ENCODE measurements at places on chromosomes 13 and 19. TPM values are rescaled to one million over a fixed set of nuclear protein-coding genes. Genes with fewer than 3 reads are reported as not detected.
A peak's percentile ranks its signal among the peaks of the same experiment; 100 is the strongest.

TGFBR3L gene
- polyA plus RNA-seq: not detected

KIR2DL3 gene
- polyA plus RNA-seq: not detected

DNA sequence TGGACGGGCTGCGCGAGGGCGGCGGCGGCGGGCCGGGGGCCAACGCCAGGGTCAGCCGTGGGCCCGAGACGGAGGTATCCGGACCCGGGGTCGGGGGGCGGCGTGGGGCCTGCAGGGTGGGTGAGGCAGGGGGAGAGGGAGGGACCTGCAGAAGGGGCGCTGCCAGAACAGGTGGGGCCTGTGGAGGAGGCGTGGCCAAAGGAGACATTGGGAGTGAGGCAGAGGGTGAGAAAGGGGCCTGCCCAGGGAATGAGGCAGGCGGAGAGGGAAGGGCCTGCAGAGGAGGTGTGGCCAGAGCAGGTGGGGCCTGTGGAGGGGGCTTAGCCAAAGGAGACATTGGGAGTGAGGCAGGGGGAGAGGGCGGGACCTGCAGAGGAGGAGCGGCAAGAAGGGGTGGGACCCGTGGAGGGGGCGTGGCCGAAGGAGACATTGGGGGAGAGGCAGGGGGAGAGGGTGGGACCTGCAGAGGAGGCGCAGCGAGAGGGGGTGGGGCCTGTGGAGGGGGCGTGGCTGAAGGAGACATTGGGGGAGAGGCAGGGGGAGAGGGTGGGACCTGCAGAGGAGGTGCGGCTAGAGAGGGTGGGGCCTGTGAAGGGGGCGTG, 4.2 kb downstream of the PRR36 start:
- H3K27me3 ChIP-seq: peaks cover 18% of the 10 kb centered on the region
- H3K27ac ChIP-seq: no peak overlapping the region
- peak overlapping the region; percentile 73 for H3K4me3 ChIP-seq
- H3K4me1 ChIP-seq: peaks cover 36% of the 10 kb centered on the region
- no peak for DNase-seq

GRCh38 chr19:42693760-42694350, 46.4 kb downstream of the PSG3 start:
- peaks cover 59% of the 10 kb centered on the region for H3K27me3 ChIP-seq
- H3K4me3 ChIP-seq: no peak overlapping the region
- peaks cover 3% of the 10 kb centered on the region for H3K36me3 ChIP-seq

GRCh38 chr19:1568320-1569019, at the start of gene MEX3D:
Gene MEX3D (minus strand): TSS chr19:1568325. CDS start chr19:1568058, 267 bp downstream.
- H3K27ac ChIP-seq: no peak within 1 kb of the TSS
- H3K4me3 ChIP-seq: peak within 1 kb of the TSS; percentile 82
- peaks cover 13% of the 10 kb centered on the region for H3K27me3 ChIP-seq
- H3K36me3 ChIP-seq: no peaks in the 10 kb centered on the region
- H3K4me1 ChIP-seq: peaks cover 14% of the 10 kb centered on the region
- DNase-seq: peak; percentile 78

MICOS13 gene
- polyA plus RNA-seq: 101 TPM

TTC9B gene
- not detected for polyA plus RNA-seq

TMEM59L gene
- polyA plus RNA-seq: not detected

DNA sequence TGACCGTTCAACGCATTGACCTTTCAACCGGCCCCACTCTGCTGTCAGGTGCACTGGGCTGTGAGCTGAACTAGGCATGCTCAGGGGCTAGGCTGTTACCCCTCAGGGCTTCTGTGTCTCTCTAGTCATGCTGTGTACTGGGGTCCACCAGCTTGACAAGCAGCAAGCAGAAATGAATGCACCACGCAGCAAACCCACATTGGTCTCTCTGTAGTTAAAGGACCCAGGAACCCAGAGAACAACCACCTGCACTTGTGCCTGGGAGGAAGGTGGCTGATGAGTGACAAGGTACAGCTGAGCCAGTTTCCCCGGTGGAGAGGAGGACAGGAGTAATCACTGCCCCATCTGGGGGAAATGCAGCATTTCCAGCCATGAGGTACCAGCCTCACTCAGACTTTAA, 159.9 kb downstream of the USP12 start:
- H3K4me1 ChIP-seq: peaks cover 11% of the 10 kb centered on the region
- peaks cover 19% of the 10 kb centered on the region for H3K27me3 ChIP-seq
- no peak for DNase-seq
- H3K4me3 ChIP-seq: no peak overlapping the region

DNA sequence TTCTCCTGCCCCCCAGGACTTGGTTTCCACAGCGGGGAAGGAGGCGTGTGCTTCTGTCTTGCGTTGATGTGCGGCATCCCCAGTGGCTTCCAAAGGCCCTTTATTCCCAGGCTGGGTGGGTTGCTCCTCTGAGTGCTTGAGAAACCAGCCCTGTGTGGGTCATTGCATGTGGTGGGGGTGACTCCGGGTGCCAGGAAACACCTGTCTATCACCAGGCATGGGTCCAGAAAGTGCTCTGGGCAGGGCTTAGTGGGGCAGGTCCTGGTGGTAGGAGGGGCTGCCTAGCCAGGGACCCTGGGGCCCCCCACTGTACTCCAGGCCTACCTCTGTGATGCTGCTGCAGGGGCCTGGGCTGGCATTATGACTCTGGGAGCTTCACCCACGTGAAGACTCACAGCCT, 9.6 kb downstream of the DDA1 start:
- H3K4me1 ChIP-seq: peaks cover 3% of the 10 kb centered on the region
- no peaks in the 10 kb centered on the region for H3K27me3 ChIP-seq
- peaks cover 8% of the 10 kb centered on the region for H3K36me3 ChIP-seq
- no peak for DNase-seq
- H3K4me3 ChIP-seq: no peak overlapping the region

GRCh38 chr19:13861392-13861713, 15.6 kb upstream of the NANOS3 start:
- peak overlapping the region; percentile 97 for H3K4me3 ChIP-seq
- H3K27me3 ChIP-seq: peaks cover 20% of the 10 kb centered on the region
- peaks cover 5% of the 10 kb centered on the region for H3K36me3 ChIP-seq
- DNase-seq: no peak
- H3K4me1 ChIP-seq: peaks cover 27% of the 10 kb centered on the region

CYP4F12 gene
- not detected for polyA plus RNA-seq

- peak overlapping the region; percentile 93 for H3K27ac ChIP-seq
- peaks cover 22% of the 10 kb centered on the region for H3K4me1 ChIP-seq
- H3K27me3 ChIP-seq: no peaks in the 10 kb centered on the region
- peaks cover 7% of the 10 kb centered on the region for H3K36me3 ChIP-seq
- H3K4me3 ChIP-seq: peak overlapping the region; percentile 90
- DNase-seq: no peak
Observed at GRCh38 chr19:6739883-6740588, 556 bp downstream of the TRIP10 start.

DNA sequence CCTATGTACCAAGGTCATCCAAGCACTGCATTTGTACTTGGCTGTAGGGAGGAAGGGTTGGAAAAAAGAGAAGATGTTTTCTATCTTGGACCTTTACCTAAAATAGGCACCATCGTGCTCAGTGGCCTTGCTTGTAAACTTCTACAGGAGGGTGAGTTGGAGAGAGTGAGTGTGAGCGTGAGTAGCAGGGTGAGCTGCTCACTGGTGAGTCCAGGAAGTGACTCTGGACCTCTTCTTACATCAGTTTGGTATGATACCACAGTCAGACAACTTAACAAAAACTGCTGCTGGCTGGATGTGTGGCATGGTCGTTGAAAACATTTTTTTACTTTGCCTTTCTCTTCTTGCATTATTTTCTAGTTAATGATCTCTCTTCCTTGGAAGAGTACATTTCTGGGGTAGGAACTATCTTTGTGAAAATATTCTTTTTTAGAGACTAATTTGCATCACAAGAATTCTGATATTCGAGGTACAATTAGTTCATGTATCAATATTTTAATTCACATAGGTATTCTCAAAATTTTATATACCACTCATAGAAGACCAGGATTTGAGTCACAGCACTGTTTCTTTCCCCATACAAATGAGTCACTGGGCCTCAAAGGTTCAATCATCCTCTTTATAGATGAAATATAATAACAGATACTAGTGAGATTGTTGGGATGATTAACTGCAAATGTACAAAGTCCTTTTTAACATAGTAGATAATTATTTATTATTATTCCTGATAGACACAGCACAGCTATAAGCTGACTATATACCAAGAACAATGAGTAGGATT, 651 bp downstream of the SERPINE3 start:
- no peaks in the 10 kb centered on the region for H3K27me3 ChIP-seq
- H3K4me1 ChIP-seq: no peaks in the 10 kb centered on the region
- no peaks in the 10 kb centered on the region for H3K36me3 ChIP-seq
- no peak for DNase-seq

DNA sequence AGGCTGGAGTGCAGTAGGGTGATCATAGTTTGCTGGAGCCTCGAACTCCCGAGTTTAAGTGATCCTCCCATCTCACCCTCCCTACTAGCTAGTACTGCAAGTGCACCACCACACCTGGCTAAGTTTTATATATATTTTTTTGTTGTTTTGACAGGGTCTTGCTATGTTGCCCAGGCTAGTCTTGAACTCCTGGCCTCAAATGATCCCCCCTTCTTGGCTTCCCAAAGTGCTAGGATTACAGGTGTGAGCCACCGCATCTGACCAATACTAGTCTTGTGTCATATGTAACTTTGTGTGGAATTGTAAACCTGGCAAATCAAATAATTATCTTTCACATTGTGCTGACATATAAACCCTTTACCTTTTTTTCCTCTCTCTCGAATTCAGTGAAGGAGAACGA, 10.2 kb downstream of the HNRNPM start:
- H3K27ac ChIP-seq: no peak overlapping the region
- H3K4me1 ChIP-seq: peaks cover 60% of the 10 kb centered on the region
- H3K27me3 ChIP-seq: no peaks in the 10 kb centered on the region

ADM5 gene
- 0.47 TPM for polyA plus RNA-seq

ACP7 gene
- not detected for polyA plus RNA-seq

- DNase-seq: no peak
- H3K36me3 ChIP-seq: peaks cover 10% of the 10 kb centered on the region
- H3K27me3 ChIP-seq: peaks cover 7% of the 10 kb centered on the region
- H3K27ac ChIP-seq: peak overlapping the region; percentile 95
Observed at GRCh38 chr19:55118401-55118991, 1.1 kb upstream of the PPP1R12C start.

GRCh38 chr13:76500894-76501293, 385.3 kb downstream of the KCTD12 start:
- H3K4me3 ChIP-seq: no peak overlapping the region
- H3K36me3 ChIP-seq: no peaks in the 10 kb centered on the region
- DNase-seq: no peak
- peaks cover 5% of the 10 kb centered on the region for H3K27me3 ChIP-seq

DNA sequence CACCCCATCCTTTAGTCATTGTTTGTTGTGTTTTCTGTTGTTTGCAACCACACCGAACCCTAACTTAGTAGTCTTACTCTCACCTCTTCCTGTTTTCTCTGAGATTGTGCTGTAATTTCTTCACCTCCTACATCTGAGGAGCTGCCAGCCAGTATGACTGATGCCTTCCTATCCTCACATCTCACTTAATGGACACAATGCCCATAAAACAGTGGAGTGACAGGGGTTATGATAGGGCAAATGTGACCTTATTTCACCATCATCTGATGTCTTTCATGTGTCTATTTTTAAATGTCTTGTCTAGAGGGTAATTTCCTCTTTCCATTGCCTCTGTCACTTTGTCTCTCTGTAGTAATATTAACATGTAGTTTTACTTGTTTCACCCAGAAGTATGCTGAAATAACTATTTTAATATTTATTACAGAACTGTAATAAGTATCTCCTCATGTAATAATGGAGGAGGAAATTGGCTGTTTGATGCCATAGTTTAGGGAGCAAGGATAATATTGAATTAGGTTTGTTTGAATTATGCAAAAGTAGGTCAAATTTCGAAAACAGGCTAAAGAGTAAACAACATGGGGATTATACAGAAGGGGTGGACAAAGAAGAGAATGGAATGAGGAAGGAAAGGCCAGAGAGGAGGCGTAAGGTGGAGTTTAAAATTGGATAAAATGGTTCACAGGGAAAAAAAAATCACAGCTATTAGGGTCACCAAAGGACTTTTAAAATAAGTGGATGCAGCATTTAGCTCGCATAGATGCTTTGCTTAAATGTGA, 103.5 kb upstream of the SPRY2 start:
- no peak for DNase-seq
- H3K4me1 ChIP-seq: peaks cover 31% of the 10 kb centered on the region
- no peaks in the 10 kb centered on the region for H3K27me3 ChIP-seq
- peak overlapping the region; percentile 57 for H3K27ac ChIP-seq

DNA sequence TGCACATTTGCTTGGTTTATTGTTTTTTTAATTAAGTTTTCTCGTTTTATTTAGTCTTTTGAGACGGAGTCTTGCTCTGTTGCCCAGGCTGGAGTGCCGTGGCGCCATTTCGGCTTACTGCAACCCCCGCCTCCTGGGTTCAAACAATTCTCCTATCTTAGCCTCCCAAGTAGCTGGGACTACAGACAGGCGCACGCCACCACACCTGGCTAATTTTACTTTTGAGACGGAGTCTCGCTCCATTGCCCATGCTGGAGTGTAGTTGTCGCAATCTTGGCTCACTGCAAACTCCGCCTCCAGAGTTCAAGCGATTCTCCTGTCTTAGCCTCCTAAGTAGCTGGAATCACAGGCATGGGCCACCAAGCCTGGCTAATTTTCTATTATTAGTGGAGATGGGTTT, 1.3 kb downstream of the RPS9 start:
- no peaks in the 10 kb centered on the region for H3K27me3 ChIP-seq
- H3K4me3 ChIP-seq: peak overlapping the region; percentile 98

- no peaks in the 10 kb centered on the region for H3K36me3 ChIP-seq
- no peak overlapping the region for H3K27ac ChIP-seq
- no peak overlapping the region for H3K4me3 ChIP-seq
- DNase-seq: no peak
- H3K4me1 ChIP-seq: no peaks in the 10 kb centered on the region
Observed at GRCh38 chr13:77915686-77916085, 2.9 kb downstream of the EDNRB start.

DNA sequence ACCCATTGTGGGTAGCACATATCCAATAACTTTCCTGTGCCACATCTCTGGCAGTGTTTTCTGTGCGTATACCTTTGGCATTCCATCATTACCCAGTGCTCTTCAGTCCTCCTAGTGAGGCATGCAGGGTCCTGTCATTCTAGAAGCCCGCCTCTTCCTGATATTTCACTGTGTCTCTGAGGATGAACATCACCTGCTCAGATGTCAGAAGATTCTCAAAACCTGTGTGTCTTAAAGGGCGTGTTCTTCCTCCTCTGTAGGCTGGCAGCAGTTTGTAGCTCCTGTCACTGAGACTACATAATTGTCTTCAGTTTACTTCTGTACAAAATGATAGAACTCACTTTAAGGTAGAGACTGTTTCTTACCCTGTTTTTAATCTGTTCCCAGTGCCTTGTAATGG, 56.9 kb upstream of the TEX29 start:
- H3K36me3 ChIP-seq: peaks cover 23% of the 10 kb centered on the region
- no peak overlapping the region for H3K4me3 ChIP-seq
- H3K27me3 ChIP-seq: no peaks in the 10 kb centered on the region
- no peak overlapping the region for H3K27ac ChIP-seq

DHX34 gene
- 13.3 TPM for polyA plus RNA-seq

KLK10 gene
- not detected for polyA plus RNA-seq

LYPD5 gene
- polyA plus RNA-seq: 0.28 TPM

GRCh38 chr19:52270266-52270885, 989 bp downstream of the ZNF766 start:
- H3K27me3 ChIP-seq: no peaks in the 10 kb centered on the region
- DNase-seq: peak; percentile 10
- peaks cover 17% of the 10 kb centered on the region for H3K36me3 ChIP-seq
- H3K4me1 ChIP-seq: peaks cover 54% of the 10 kb centered on the region
- H3K4me3 ChIP-seq: peak overlapping the region; percentile 95
- H3K27ac ChIP-seq: peak overlapping the region; percentile 98

Data from naive B cell (primary cell).